Spinal cord (tissue), 10 donors: ENCODE measurements at places on chromosomes 6 and 20.
A peak's percentile ranks its signal among the peaks of the same experiment; 100 is the strongest.

- peak; percentile 32 for DNase-seq
Measured at GRCh38 chr6:146028252-146028795, 538 bp upstream of the GRM1 start.

GRCh38 chr6:94099072-94099471 lies 679.7 kb upstream of the EPHA7 start:
- no peak for DNase-seq

DNA sequence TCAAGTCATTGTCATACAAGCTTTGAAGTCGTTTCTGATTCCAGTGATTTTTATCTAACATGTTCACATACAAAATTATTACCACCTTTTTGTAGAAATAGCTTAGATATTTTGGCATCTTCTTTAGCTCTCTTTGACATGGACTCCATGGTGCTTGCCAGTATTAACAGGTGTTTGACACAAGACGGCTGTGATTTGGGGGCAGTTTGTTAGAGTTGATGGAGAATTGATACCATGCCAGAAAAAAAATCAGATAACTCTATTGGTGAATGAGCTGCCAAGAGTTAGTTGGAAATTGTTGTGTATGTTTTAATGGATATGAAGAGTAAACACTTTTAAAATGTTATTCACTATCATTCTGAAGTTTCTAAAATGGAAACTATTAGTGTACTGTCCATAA lies 146.6 kb upstream of the LAMP5 start:
- no peak for DNase-seq

GRCh38 chr20:54742193-54742592 lies 266.8 kb downstream of the DOK5 start:
- no peak for DNase-seq

DNA sequence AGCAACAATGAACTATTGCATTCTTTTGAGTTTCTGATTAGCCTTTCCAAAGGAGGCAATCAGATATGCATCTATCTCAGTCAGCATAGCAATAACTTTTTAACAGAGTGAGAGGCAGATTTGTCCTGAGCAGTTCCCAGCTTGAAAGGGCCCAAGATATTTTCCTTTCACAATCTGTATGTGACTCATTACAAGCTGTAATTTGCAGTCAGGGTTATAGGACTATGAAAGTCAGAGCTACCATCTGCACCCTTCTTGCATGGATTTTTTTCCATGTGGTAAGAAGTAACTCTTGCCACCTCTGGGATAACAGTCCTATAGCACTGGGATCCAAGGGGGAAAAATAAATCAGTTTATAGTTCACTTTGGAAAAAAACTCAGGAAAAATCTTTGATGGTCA lies 318.2 kb upstream of the RGS17 start:
- no peak for DNase-seq

DNA sequence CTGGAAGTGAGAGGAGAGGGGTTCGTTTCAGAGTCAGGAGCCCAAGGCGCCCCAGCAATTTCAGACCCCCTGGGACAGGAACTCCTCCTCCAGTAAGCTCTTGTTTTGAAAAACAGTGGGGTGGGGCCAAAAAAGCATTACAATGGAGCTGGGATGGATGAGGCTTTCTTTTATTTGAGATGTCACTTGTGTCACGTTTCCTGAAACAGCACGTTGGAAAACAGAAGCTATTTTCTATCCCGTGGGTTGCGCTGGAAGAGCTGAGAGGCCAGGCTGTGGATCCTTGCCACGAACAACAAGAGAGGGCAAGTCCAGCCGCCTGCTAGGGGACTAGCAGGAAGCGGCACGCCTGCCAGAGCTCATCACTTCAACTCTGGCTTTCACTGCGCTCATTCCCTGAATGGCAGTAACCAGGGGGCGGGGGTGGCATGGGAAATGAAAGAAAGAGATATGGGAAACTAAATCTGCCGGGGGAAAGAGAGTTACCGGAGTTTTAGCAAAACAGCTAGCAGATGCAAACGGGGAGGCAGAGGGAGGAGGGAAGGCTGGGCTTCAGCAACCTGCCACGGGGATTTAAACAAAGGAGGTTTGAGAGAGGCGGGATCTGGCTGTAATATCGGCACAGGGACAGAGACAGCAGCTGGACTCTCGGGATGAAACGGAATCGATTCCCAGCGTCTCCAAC lies 34.6 kb downstream of the GCNT2 start:
- DNase-seq = peak; percentile 60

DNA sequence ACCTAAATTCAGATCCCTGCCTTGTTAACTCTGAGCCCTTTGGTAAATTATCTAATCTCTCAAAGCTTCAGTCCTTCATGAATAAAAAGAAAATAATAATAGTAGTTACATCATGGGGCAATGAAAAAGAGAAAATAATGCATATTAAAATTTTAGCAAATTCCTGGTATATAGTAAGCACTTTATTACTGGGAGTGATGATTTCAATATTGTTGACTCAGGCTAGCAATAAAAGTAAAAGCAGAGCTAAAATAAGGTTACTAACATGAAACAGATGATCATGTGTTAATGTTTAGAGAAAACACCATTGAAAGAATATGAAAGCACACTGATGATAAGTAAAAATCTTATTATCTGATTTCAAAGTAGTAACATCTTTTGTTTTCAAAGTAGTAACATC lies 13.6 kb downstream of the GINS1 start:
- DNase-seq = no peak

- DNase-seq = peak; percentile 3
Measured at GRCh38 chr20:57655809-57656155, 35.6 kb upstream of the ZBP1 start.

GRCh38 chr6:37188962-37189510 lies 19.1 kb downstream of the PIM1 start:
- no peak for DNase-seq

- peak; percentile 88 for DNase-seq
Measured at GRCh38 chr6:125611573-125612344, 137.7 kb upstream of the HEY2 start.

GRCh38 chr6:4297348-4297747 lies 162.0 kb upstream of the ECI2 start:
- no peak for DNase-seq

DNA sequence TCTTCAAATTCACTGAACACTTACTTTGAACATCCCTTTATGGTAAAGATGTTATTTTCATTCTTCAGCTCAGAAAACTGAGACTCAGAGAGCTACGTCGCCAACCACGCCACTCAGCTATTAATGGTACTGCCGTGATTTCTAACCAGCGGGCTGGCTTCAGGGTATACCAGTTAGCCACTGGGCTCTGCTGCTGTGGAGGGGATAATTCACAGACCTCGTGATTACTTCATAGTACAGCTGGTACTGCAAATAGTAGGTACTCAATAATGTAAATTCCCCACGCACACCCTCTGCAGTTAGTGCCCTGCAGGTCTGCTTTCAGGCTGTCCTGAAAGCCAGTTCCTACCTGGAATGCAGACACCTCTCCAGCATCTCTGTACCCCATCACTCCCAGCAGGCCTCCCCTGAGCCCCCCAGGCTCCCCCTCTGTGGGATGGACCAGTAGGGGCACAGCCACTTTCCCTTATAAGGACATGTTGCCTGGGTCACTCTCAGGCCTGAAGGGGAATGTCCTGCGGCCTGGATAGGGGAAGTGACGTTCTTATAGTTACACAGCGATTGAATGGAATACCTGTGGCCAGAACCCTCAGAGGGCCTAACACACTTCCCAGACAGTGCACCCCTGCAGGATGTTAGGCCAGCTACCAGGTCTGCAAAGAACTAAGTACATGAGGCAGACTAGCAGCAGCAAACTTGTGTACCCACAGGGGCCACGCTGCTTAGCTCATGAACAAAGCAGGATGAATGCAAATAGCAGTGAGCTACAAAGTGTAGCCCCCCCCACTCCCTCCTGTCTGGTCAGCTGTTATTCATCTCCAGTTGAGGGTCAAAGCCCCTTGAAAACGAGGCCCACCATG lies 1.3 kb upstream of the OCSTAMP start:
- DNase-seq = no peak

DNA sequence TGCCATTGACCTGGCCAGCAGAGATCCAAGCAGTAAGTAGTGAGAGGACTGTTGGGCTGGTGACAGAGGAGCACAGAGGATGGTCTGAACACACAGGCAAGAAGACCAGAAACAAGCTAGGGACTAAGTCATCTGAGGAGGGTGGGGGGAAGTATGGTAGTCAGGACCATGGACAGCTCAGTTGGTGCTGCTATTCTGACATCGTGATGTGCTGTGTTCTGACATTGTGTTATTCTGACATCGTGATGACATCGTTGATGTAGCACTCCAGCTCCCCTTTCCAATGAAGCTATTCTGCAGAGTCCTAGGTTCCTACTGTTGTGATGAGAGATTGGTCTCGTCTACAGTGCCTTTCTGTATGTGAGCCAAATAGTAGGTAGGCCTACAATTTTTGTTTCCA lies 28.7 kb downstream of the CFAP206 start:
- no peak for DNase-seq

- DNase-seq = no peak
Measured at GRCh38 chr20:52923123-52923937, 48.8 kb upstream of the TSHZ2 start.

- peak; percentile 74 for DNase-seq
Measured at GRCh38 chr20:50191544-50192363, 1.1 kb downstream of the CEBPB start.

DNA sequence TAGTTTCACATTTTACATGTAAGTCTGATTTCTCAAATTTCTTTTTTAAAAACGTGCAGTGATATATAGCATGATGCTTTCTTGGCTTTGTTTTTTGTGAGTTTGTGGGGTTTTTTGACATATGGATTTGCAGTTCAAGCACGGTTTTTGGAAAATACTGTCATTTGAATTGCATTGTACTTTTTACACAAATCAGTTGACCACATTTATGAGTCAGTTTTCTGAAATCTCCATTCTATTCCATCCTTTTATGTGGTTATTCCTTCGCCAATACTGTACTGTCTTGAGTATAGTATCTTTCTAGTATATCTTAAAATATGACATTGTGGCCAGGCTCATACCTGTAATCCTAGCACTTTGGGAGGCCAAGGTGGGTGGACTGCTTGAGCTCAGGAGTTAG lies 890.0 kb upstream of the CITED2 start:
- no peak for DNase-seq

- no peak for DNase-seq
Measured at GRCh38 chr6:26122402-26122792, 35.2 kb downstream of the HFE start.

DNA sequence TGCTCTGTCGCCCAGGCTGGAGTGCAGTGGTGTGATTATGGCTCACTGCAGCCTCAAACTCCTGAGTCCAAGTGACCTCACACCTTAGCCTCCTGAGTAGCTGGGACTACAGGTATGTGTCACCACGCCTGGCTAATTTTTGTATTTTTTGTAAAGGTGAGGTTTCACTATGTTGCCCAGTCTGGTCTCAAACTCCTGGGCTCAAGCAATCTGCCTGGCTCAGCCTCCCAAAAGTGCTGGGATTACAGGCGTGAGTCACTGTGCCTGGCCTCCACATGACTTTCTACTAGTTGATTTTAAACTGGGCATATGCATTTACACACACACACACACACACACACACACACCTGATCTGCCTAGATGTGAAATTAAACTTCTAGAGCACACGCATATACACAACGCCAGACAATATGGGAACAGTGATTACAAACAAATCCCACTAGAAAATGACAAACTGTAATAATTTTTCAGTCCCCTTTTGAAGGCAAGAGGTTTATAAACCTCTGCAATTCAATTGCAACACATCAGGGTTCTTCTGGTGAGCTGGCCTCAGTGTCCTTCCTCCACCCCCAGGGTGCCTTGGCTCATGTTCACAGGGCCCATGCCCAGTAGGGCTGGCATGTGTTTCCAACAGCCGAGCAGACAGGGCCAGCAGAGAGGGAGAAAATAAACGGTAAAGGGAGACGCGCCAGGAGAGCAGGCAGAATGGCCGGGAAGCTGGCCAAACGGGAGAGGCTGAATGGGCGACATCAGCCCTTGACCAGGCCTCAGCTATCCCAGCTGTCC lies 31.2 kb downstream of the PARD6B start:
- peak; percentile 74 for DNase-seq

GRCh38 chr6:136971609-136972008 lies 49.5 kb downstream of the SLC35D3 start:
- DNase-seq = no peak

DNA sequence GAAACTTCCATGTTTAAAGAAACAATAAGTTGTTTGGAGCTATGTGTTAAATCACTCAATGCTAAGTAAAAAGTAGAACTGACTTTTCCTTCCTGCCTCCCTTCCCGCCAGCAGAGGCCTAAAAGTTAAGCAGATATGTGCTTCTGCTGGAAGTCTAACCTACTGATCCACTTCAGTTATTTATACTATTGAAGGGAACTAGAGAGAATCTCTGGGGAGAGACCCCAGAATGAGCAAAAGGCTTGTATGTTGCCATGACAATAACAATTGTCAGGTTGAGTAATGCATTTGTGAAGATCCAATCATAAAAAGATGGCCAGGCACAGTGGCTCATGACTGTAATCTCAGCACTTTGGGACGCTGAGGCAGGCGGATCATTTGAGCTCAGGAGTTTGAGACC lies 24.7 kb downstream of the MGME1 start:
- no peak for DNase-seq

GRCh38 chr6:19432966-19433498 lies 404.1 kb upstream of the ID4 start:
- DNase-seq = peak; percentile 79

DNA sequence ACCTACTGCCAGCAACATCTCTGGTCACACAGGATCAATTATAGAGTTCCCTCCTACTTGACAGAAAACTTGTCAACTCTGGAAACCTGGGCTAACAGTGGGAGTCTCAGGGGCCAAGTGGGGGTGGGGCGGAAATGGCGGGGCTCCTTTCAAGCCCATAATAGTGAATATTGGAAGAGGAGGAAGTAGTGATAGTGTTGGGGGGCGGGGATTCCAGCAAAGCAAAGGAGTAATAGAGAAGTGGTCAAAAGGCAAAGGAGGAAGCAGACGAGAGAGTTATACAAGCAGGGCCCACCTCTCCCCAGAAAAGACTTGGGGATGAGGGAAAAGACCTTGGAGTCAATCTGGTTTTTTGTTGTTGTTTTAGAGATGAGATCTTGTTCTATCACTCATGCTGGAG lies 2.1 kb downstream of the DEF6 start:
- DNase-seq = no peak

- no peak for DNase-seq
Measured at GRCh38 chr6:100685747-100686146, 195.4 kb downstream of the ASCC3 start.

DNA sequence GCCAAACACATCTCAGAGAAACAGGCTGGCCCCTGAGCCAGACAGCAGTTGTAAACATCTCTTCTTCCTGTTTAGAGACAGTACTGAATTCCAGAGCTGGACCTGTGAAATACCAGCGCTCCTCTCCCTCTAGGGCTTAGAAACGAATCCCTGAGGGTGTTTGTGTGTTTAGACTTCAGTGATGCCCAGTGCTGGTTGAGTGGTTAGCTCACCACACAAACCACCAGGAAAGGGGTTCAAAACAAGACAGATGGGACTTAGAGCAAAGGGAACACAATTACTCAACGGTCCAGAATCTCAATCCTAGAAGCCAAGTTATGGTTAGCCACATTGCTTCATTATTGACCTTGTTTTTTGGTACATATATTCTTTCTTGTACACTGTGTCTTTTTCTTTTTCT lies 108.7 kb upstream of the TMEM170B start:
- DNase-seq = no peak

GRCh38 chr6:1614448-1615150 lies 4.9 kb downstream of the FOXC1 start:
- no peak for DNase-seq

- DNase-seq = no peak
Measured at GRCh38 chr6:90204327-90205056, 92.2 kb downstream of the BACH2 start.

- no peak for DNase-seq
Measured at GRCh38 chr20:38935285-38935684, 9.1 kb downstream of the FAM83D start.

- DNase-seq = no peak
Measured at GRCh38 chr6:75932067-75932466, 140.4 kb downstream of the IMPG1 start.

- no peak for DNase-seq
Measured at GRCh38 chr6:168715643-168716481, 274.9 kb downstream of the SMOC2 start.
